Caki2 (cell line): ENCODE measurements at places on chromosomes 4 and X. TPM values are rescaled to one million over a fixed set of nuclear protein-coding genes. Genes with fewer than 3 reads are reported as not detected.

Gene PITX2
- total RNA-seq: 0.14 TPM in 1 of 2 replicates, not detected in the other

Gene SPANXN2
- not detected in 2 replicates for total RNA-seq

Gene TGIF2LX
- not detected in 2 replicates for total RNA-seq

Gene IL9R
- not detected in 2 replicates for total RNA-seq

Gene PLP1
- not detected in 2 replicates for total RNA-seq

Gene VSIG1
- 0.91 and 1.1 TPM in 2 replicates for total RNA-seq

Gene EVC
- 11.5 and 24.0 TPM in 2 replicates for total RNA-seq

Gene PAK3
- not detected in 2 replicates for total RNA-seq

Gene SULT1E1
- not detected in 2 replicates for total RNA-seq

Gene PRKG2
- total RNA-seq: not detected in 2 replicates

Gene NLGN3
- total RNA-seq: 0.20 TPM in 1 of 2 replicates, not detected in the other

Gene NWD2
- not detected in 2 replicates for total RNA-seq

Gene RAB41
- total RNA-seq: not detected in 2 replicates

Gene POLN
- 0.10 and 0.58 TPM in 2 replicates for total RNA-seq

Gene TRPC5OS
- not detected in 2 replicates for total RNA-seq

Gene SAGE1
- total RNA-seq: not detected in 2 replicates

Gene PPEF2
- not detected in 2 replicates for total RNA-seq

Gene LRRC66
- not detected in 2 replicates for total RNA-seq

Gene WDR45
- total RNA-seq: 22.3 and 34.1 TPM in 2 replicates

Gene LIMCH1
- 204 and 241 TPM in 2 replicates for total RNA-seq

Gene PPP1R2C
- total RNA-seq: not detected in 2 replicates

Gene TMEM150C
- 0.14 and 0.20 TPM in 2 replicates for total RNA-seq

Gene ADAM29
- total RNA-seq: not detected in 2 replicates

Gene EGF
- 8.6 and 8.8 TPM in 2 replicates for total RNA-seq

Gene NDP
- total RNA-seq: not detected in 2 replicates

Gene SPATA4
- total RNA-seq: not detected in 2 replicates

Gene DCAF8L2
- total RNA-seq: not detected in 2 replicates

Gene NPY2R
- not detected in 2 replicates for total RNA-seq

Gene HTATSF1
- total RNA-seq: 20.2 and 23.5 TPM in 2 replicates

Gene PPP2R2C
- total RNA-seq: 38.9 and 51.9 TPM in 2 replicates

Gene TEX13B
- total RNA-seq: not detected in 2 replicates

Gene SHROOM2
- total RNA-seq: 1.7 and 4.7 TPM in 2 replicates

Gene NPY5R
- 0.24 TPM in 1 of 2 replicates, not detected in the other for total RNA-seq

Gene CENPI
- total RNA-seq: 22.3 and 22.5 TPM in 2 replicates

Gene MAGEA1
- total RNA-seq: not detected in 2 replicates

Gene RTL5
- 0.27 and 0.90 TPM in 2 replicates for total RNA-seq

Gene NKX6-1
- not detected in 2 replicates for total RNA-seq

Gene PDGFRA
- total RNA-seq: 0.41 and 0.88 TPM in 2 replicates
